ENCODE measurements at places on chromosomes 3 and 15.
A peak's percentile ranks its signal among the peaks of the same experiment; 100 is the strongest.

DNA sequence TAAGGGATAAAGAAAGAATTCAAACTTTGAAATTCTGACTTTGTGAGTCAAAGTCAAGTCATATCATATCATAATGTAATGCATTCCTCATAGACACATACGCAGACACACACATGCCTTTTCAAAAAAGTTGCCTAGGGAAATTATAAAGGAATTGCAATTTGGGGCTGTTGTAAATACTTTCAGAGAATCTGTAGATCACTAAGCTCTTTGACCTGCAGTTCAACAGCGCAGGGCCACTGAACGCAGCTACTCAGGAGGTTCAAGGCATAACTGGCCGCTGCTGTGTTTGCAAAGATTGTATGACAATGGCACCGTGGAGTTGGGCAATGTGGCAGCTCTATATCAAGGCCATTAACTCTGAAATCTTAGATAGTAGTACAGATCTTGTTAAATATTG, 188.4 kb upstream of the THRB start:
- H3K27me3 ChIP-seq, result no peaks in the 10 kb centered on the region
- H3K4me1 ChIP-seq, result peaks cover 14% of the 10 kb centered on the region
- no peak overlapping the region for H3K27ac ChIP-seq

GRCh38 chr3:176971613-176972174, 225.6 kb downstream of the TBL1XR1 start:
- no peaks in the 10 kb centered on the region for H3K27me3 ChIP-seq
- DNase-seq, result no peak
- H3K4me1 ChIP-seq, result peaks cover 9% of the 10 kb centered on the region
- no peak overlapping the region for H3K4me3 ChIP-seq

DNA sequence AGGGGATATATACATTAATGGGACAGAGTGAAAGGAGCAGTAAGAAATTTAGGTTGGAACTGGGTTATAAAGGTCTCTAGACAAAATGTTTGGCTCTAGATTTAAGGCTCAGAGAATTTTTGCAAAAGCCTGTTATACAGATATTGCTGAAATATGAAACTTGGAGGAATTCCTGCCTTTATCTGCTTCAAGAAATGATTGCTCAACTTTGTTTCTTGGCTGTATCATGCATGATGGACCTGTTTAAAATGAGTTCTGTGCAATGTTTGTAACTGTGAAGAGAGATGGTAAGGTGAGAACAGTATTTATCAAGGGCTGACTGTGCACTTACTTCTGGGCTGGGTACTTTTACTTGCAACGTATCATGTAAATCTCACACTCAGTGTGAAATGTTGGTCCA, 3.3 kb downstream of the CRYBG3 start:
- H3K36me3 ChIP-seq, result no peaks in the 10 kb centered on the region
- H3K27me3 ChIP-seq, result no peaks in the 10 kb centered on the region
- peaks cover 19% of the 10 kb centered on the region for H3K4me1 ChIP-seq
- no peak overlapping the region for H3K4me3 ChIP-seq

DNA sequence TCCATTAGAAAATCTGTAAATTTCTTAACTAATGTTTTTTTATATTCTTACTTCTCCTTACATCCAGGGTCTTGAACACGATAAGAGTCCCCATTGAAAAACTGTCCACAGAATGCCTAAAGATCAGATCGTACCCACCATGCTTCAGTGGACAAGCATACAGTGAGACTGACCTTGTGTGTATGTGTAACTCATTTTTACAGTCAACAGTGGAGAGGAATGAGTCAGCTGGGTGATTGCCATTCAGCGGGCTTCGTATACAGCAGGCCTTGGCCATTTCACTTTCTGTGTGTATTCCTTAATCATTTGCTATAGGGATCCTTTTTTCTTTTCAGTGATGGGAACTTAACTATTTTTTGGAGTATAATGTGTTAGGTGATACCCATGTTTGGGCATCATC, 10.6 kb downstream of the PARP14 start:
- DNase-seq, result no peak
- H3K27me3 ChIP-seq, result no peaks in the 10 kb centered on the region
- no peak overlapping the region for H3K4me3 ChIP-seq
- no peaks in the 10 kb centered on the region for H3K36me3 ChIP-seq
- no peak overlapping the region for H3K27ac ChIP-seq

- no peak overlapping the region for H3K4me3 ChIP-seq
- peaks cover 58% of the 10 kb centered on the region for H3K4me1 ChIP-seq
- DNase-seq, result no peak
- H3K36me3 ChIP-seq, result peaks cover 7% of the 10 kb centered on the region
- H3K27me3 ChIP-seq, result no peaks in the 10 kb centered on the region
These were observed 112.1 kb downstream of the TNIK start for GRCh38 chr3:171348121-171348520.

DNA sequence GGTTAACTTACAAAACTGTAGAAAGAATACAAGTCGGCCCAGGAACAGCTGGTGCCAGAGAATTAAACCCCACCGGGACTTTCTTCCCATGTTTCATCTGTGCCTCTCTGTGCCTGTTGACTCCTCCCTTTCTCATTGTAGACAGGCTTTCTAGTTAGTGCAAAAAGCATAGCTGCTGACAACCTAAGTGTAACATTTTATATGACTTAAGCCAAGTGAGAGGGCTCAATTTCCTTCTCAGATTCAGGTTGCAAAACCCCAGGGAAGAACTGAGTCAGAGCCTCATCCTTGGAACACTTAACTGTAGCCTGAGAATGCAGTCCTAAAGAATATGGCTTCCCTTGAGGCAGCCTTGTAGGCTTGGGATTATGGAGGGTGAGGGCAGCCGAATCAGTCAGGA, 302.5 kb upstream of the AZI2 start:
- no peaks in the 10 kb centered on the region for H3K36me3 ChIP-seq
- no peaks in the 10 kb centered on the region for H3K27me3 ChIP-seq
- no peak for DNase-seq
- no peaks in the 10 kb centered on the region for H3K4me1 ChIP-seq
- H3K27ac ChIP-seq, result no peak overlapping the region
- H3K4me3 ChIP-seq, result no peak overlapping the region

GRCh38 chr15:94524565-94524964, 293.2 kb downstream of the MCTP2 start:
- no peaks in the 10 kb centered on the region for H3K27me3 ChIP-seq
- no peak overlapping the region for H3K27ac ChIP-seq
- no peaks in the 10 kb centered on the region for H3K36me3 ChIP-seq
- DNase-seq, result no peak
- H3K4me1 ChIP-seq, result no peaks in the 10 kb centered on the region

GRCh38 chr3:50853936-50854335, 179.2 kb downstream of the DOCK3 start:
- no peak overlapping the region for H3K4me3 ChIP-seq
- H3K36me3 ChIP-seq, result no peaks in the 10 kb centered on the region
- DNase-seq, result no peak
- H3K27ac ChIP-seq, result no peak overlapping the region

- no peaks in the 10 kb centered on the region for H3K4me1 ChIP-seq
- H3K36me3 ChIP-seq, result no peaks in the 10 kb centered on the region
- no peak overlapping the region for H3K4me3 ChIP-seq
- DNase-seq, result no peak
These were observed 80.4 kb downstream of the CHRD start for GRCh38 chr3:184460276-184460675.

- no peak overlapping the region for H3K27ac ChIP-seq
- H3K27me3 ChIP-seq, result no peaks in the 10 kb centered on the region
- peaks cover 11% of the 10 kb centered on the region for H3K4me1 ChIP-seq
- no peaks in the 10 kb centered on the region for H3K36me3 ChIP-seq
- DNase-seq, result no peak
- H3K4me3 ChIP-seq, result no peak overlapping the region
These were observed 166.4 kb upstream of the UBE2E2 start for GRCh38 chr3:23036728-23037127.

DNA sequence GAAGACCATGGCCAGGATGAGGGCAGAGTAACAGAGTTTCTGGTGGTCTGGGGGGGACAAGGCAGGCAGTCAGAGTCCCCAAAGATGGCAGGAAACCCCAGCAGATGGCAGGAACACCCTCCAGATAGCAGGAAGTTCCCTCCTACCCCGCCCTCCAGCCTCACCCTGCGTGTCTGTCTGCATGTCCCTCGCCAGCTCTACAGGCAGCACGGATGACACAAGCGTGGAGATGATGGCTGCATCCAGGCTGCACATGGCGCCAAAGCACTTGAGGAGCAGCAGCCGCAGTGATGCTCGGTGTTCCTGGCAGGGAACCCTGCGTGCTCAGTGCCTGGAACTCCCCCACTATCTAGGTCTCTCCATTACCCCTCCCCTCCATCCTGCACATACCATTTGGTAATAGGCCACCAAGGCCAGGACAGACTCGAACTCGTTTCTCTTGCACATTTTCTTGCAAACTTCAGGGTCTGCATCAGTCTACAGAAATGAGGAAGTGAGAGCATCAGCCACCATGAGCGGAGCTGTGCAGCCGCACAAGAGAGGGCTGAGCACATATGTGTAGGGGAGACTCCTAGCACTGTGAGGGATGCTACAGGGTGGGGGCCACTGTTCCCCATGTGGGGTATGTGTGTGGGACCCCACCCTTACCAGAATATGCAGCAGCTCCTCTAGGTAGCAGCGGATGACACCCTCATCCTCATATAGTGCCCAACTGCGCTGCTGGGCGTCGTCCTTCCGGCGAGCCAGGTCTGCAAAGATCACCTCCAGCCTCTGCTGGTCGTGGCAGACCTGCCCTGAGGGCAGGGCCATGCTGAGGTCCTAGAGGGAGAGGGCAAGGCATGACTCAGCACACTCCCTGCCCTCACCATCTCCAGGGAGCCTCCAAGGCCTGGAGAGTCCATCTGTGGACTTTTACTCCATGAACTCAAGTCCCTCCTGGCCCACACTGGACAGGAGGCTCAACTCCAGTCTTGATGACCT, 6.0 kb downstream of the NCKIPSD start:
- DNase-seq, result peak; percentile 59
- no peaks in the 10 kb centered on the region for H3K27me3 ChIP-seq
- H3K4me1 ChIP-seq, result peaks cover 15% of the 10 kb centered on the region
- H3K4me3 ChIP-seq, result no peak overlapping the region
- H3K36me3 ChIP-seq, result no peaks in the 10 kb centered on the region
